ENCODE measurements at places on chromosomes 3 and 15. TPM values are rescaled to one million over a fixed set of nuclear protein-coding genes. Genes with fewer than 3 reads are reported as not detected.

The PTH1R gene
- total RNA-seq: not detected

The SLC28A1 gene
- total RNA-seq: not detected

DNA sequence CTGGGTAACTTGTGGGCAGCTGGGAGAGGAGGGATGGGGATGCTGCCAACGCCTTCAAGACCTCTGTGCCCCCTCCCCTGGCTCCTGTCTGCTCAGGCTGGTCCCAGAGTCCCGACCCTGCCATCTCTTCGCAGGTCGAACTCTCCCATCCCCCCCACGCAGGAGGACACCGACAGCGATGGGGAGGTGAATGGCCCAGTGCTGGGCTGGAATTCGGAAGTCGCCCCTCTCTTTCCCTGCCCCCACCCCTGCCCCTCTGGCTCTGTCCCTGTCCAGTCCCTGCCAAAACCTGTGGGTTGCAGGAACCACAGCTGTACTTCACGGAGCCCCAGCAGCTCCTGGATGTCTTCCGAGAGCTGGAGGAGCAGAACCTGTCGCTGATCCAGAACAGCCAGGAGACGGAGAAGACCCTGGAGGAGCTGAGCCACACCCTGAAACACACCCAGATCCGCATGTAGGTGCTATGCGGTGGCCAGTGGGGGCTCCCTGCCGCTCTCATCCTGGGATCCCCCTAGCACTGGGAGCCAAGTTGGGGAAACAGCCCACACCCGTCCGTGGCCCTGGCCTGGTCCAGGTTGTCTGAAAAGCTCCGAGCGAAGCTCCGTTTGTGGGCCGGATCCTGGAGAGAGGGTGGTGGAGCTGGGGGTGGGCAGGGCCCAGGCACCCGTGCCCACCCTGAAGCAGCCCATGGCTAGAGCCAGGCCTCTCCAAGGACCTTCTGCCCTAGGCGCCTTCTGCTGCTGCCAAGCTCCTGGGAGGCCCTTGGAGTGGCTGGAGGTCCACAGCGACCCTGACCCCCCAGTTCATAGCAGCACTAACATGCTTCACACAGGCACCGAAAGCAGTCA lies 28.7 kb downstream of the CFAP100 start:
- H3K4me3 ChIP-seq: no peak overlapping the region
- H3K36me3 ChIP-seq: peaks cover 13% of the 10 kb centered on the region
- no peaks in the 10 kb centered on the region for H3K27me3 ChIP-seq

GRCh38 chr3:147890114-147890513 lies 480.9 kb downstream of the ZIC1 start:
- H3K36me3 ChIP-seq: no peaks in the 10 kb centered on the region
- H3K27ac ChIP-seq: no peak overlapping the region
- H3K4me1 ChIP-seq: no peaks in the 10 kb centered on the region
- H3K4me3 ChIP-seq: no peak overlapping the region
- no peaks in the 10 kb centered on the region for H3K27me3 ChIP-seq

DNA sequence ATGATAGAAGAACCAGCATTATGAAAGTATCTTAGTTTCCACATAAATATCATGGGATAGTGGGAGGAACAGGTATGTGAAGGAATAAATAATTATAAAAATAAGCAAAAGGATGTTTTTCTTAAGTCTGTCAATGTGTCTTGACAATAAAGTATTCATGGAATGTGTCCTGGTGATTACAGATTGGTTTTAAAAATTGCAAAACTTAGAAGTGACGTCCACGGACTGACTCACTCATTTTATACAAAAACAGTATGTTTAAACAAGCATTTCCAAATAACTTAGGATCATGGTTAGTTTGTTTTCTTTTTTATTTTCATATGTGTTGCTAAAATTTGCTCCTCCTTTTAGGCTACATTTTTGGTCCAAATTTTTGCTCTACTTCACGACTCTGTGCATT lies 687.0 kb upstream of the NECTIN3 start:
- no peak overlapping the region for H3K27ac ChIP-seq
- H3K4me1 ChIP-seq: no peaks in the 10 kb centered on the region
- no peaks in the 10 kb centered on the region for H3K27me3 ChIP-seq
- H3K4me3 ChIP-seq: no peak overlapping the region
- no peak for DNase-seq

- no peaks in the 10 kb centered on the region for H3K36me3 ChIP-seq
- no peak for DNase-seq
- H3K4me1 ChIP-seq: peaks cover 40% of the 10 kb centered on the region
- H3K27ac ChIP-seq: no peak overlapping the region
- H3K4me3 ChIP-seq: no peak overlapping the region
These were observed 513.3 kb upstream of the CFAP20DC start for GRCh38 chr3:59563072-59563605.

DNA sequence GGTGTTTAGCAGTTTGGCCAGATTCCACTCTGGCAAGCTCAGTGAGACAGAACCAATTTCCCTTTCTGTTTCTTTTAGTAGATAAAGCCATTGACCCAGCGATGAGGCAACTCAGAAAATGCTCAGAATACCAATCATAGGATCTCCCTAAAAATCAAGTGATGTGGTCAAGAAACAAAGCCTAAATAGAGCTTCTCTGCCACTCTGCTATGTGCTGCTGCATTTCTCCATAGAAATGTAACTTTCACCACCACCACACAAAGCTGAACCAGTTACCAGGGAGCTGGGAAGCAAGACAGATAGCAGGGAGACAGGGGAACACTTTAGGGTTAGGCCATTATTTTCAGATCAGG lies 109.8 kb downstream of the RPL22L1 start:
- H3K4me3 ChIP-seq: no peak overlapping the region
- DNase-seq: no peak
- peaks cover 1% of the 10 kb centered on the region for H3K27me3 ChIP-seq
- H3K4me1 ChIP-seq: no peaks in the 10 kb centered on the region
- H3K36me3 ChIP-seq: no peaks in the 10 kb centered on the region

All from activated CD4-positive, alpha-beta memory T cell treated with anti-CD3 and anti-CD28 coated beads for 36 hours (primary cell).